ENCODE measurements at places on chromosomes 16 and 17.

DNA sequence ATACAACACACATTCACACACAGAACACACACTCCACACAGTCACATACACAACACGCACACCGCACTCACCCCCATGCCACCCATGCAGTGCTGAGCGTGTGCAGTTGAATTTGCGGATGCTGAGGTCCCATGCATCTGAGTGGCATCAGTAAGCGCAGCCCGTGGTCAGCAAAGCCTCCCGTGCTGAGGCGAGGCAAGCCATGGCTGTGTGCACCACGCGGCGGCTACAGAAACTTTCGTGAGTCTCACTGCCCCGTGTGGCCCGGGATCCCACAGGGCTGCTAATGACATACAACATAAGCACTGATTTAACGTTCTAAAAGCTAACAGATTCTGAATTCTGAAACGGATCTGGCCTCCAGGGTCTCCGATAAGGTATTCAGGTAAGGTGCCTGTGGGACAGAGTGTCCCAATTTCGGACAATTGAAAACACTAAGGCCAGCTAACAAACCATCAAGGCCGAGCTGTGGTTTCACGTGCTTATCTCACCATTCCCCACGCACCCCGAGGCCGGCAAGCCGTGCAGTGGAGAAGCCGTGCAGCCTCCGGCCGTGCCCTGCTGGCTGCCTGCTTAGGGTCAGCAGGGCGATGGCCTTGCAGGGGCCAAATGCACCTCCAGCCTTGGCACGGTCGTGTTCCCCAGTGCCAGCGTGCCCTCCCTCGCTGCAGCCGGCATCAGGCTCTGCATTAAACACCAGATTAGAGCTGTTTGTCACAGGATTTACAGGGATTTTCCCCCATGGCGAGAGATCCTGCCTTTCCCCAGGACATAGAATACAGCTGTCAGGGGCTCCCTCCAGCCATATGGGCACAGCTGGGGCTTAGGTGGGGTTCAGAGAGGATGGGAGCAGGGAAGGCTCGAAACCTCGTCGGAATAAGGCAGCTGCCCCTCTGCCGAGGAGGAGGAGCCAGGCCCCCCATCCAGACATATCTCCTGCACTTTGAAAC is 191.7 kb downstream of the C16orf95 start:
- peak; percentile 50 for DNase-seq

DNA sequence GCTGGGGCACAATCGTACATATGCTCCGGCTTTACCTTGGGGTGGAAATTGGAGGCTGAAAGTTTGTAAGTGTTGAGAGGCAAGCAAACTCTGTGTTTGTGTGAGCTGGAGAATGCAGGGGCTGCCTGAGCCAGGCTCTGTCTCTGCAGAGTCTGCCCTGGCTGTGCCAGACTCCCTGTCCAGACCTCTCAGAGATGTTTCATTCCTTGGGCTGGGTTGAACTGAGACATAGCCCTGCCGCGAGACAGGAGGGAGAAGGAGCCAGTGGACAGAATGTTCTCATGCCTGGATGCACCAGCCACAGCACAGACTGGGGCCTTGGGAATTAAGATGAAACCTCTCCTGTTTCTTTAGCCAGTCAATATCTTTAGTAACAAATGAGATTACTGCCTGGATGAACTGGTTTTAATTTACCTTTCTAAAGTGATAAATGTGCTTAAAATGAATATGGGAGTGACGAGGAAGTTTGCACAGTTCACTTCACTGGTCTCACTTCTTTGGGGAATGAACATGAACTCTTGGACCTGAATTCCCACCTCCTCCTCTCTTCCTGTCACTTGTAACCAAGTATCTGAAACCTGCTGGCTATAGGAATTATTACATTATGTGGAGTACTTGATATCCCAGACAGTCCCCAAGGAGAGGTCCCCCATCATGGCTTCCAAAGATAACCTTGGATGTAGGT is 40.1 kb downstream of the YPEL2 start:
- peak; percentile 64 for DNase-seq

DNA sequence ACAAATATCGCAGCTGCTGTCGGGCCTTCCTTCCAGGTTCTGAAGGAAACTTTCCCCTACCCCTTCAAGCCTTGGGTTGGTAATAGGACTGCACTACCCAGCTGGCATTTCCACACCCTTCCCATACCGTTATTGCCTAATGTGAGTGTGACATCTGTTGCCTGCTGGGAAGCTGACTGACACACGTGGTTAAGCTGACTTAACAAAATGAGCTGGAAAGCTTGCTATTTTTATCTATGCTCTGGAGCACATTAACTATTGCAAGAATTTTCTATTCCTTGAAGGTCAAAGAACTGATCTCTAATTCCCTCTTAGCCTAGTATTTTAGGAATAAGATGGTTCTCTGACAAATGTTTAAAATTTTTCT is 79.5 kb downstream of the PMP22 start:
- DNase-seq = peak; percentile 70

GRCh38 chr16:11133344-11133943 is 122.6 kb downstream of the SOCS1 start:
- DNase-seq = no peak

GRCh38 chr16:3170440-3171180 is 17.4 kb upstream of the OR1F1 start:
- no peak for DNase-seq

DNA sequence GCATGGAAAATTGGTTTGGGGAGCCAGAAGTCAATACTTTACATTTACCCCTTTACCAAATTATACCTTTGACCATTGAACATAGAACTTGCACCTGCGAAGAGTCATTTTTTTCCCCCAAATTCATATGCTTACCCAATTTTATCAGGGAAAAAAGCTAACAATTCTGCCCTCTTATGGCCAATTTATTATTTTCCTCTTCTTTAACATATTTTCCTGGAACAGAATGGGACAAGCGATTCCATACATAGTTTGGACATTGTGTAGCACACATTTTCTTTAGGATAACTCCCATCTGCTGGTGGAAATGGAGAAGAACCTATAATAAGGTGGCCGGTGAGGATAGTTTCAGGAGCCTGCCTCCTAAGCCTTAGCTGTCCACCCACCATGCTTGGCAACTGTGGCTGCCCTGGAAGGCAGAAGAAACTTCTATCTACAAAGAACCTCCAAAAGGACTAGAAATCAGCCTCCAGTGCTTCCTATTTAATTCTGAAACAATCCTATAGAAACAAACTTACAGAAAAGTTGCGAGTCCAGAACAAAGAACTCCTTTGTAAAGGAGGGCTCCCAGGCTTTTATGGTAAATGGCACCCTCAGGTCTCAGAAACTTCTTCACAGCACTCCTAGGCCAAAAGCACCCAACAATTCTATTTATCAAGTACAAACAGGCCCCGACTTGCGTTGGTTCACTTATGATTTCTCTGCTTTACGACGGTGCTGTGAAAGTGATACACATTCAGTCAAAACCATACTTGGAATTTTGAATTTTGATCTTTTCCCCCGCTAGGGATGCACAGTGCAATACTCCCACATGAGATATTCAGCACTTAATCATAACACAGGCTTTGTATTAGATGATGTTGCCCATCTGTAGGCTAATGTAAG is 64.1 kb upstream of the CACNG4 start:
- DNase-seq = no peak

DNA sequence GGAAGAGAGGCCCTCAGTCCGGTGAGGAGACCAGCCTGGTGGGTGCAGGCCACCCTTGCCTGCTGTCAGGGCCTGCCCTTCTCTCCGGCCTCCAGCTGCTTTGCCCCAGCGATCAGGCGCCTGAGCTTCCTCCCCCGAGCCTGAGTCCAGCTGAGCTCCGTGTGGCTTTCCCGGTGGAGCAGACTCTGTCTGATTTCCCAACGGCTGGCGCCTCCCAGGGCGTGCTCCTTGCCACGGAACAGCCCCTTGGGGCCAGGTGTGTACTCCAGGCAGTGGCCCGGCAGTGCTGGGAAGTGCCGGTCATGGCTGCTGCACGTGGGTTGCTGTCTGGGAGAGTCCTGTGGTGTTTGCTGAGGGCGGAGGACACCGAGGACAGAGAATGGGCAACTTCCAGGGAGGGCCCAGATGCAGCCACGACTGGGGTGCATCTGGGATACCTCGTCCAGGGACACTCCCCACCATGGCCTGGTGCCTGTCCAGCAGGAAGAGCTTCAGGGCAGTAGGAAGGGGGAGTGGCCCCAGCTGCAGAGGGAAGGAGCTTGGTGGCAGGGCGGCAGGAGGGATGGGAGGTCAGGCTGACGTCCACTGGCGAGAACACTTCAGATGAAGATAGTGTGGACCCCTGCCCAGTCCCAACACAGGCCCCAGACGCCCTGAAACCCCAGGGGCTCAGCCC is 22.5 kb downstream of the METRNL start:
- no peak for DNase-seq

DNA sequence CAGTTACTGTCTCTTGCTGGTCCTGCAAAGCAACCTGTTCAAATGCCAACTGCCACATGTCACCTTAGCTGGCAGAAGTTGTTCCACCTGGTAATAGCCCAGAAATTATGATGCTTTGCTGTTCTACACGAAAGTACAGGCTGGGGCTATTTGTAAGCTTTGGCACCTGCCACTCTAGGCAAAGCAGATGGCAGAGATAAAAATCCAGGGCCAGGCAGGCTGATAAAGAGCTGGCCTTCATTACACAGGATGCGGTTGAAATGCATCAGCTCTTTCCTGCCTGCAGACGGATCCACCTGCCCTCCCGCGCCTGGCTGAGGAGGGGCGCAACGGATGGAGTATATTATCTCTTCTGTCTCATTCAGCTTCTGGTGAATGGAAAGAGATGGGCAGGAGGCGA is 29.3 kb upstream of the KDM8 start:
- no peak for DNase-seq

DNA sequence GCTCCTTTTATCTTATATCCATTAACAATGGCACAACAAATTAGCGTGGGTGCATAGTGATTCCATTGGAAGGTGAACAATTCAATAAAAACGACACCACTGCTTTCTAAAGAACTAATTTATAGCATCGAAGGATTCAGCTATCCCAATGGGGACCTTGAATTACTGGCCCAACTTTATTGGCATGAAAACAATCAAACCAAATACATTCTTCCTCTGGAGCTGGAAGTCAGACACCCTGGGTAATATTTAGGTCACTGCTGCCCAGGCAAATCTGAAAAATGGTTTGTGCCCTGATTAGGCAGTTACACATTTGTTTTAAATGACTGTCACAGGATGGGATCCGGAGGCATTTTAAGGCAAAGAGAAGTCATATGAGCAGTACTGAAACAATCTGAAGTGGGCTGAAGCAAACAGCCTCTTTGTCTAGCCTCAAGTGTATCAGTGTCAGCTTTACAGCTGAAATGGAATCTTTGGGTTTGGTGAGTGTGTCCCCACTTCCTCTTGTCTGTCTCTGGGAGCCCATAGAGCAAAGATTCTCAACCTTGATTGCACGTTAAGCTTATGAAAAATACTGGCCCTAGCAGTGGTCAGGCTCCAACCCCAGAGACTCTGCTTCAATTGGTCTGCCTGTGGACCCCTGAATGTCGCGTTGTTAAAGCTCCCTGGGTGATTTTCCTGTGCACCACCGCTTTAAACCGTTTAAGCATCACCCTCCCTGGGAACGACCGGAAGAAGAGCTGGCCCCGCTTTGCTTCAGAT is 30.3 kb downstream of the CDK5R1 start:
- DNase-seq = peak; percentile 36

- DNase-seq = no peak
These were observed 60.4 kb downstream of the PDPK1 start for GRCh38 chr16:2598133-2598641.

DNA sequence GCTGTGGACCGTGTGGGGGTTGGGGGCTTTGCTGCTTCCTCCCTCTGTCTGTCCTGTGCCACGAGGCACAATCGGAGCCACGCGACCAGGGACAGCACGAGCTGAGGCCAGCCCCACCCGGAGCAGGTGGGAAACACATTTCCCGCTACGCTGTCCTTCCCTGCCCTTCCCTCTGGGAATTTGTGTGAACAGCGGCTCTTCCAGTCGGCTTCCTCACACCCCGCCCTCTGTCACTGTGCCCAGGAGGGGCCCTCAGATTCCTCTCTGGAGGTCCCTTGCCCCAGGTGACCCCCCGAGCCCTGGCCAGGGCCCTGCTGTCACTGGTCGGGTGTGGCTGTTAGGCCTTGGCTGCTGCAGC is 19.6 kb downstream of the SPIRE2 start:
- no peak for DNase-seq

DNA sequence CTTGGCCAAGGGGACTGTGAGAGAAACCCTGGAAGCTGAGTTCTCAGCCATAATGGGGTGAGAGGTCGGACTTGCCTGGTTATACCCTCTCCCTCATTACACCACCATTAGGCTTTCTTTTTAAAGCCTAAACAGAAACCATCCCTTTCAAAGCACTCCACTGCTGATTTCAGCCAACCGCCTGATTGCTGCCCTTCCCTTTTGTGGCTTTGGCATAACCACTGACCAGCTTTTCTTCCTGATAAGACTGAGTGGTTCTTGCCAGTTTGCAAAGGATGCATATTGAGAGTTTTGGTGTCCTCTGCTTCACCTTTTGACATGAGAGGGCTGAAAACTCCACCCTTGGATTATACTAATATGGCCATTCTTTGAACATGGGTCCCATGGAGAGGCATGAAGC is 308.2 kb upstream of the GOT2 start:
- DNase-seq = no peak

GRCh38 chr16:48608871-48609651 is 919 bp downstream of the N4BP1 start:
- DNase-seq = peak; percentile 44

DNA sequence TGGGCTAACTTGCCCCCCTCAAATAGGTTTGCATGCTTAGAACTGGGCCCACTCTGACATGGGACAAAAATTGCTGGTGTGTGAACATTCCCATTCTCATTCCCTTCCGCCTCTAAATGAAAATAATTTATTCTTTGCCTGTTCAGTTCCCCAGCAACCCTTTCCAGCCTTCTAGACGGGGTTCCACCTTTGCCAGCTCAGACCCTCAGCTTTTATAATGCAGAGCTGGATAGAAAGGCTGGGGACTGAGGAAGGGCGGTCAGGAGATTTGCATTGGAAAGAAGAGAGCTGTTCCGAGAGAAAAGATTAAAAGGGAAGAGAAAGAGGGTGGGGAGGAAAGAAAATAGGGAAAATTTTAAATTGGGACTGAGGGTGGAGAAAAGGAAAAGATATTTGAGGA is 151.1 kb upstream of the WSCD1 start:
- DNase-seq = no peak

- no peak for DNase-seq
These were observed 7.3 kb downstream of the TBC1D24 start for GRCh38 chr16:2482249-2482648.

GRCh38 chr17:6455321-6455705 is 11.1 kb downstream of the PIMREG start:
- DNase-seq = no peak

GRCh38 chr17:50556803-50557202 is 3.7 kb upstream of the CACNA1G start:
- DNase-seq = peak; percentile 87

Measured in WERI-Rb-1 (cell line).